ENCODE measurements at places on chromosomes 3 and 15.

DNA sequence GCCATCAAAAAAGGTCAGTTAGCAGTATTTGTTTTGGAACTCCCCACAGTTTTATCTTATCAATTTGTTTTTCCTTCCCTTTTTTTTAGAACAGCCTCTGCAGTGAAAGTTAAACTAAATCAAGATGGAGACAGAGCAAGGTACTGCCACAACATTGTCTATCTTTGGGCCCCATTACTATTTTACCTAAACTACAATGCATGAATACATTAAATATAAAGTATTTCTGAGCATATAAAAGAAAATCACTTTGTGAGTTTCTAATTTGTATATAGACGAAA lies 139.5 kb downstream of the MEIS2 start:
- DNase-seq: no peak

DNA sequence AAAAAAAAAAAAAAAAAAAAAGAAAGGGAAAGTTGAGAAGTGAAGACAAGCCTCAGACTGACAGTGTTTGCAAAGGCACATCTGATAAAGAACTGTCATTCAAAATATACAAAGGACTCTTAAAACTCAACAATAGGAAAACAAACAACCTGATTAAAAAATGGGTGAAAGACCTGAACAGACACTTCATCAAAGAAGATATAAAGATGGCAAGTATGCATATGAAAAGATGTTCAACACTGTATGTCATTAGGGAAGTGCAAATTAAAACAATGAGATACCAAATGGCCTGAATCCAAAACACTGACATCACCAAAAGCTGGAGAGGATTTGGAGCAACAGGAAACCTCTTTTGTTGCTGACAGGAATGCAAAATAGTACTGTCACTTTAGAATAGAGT lies 48.6 kb downstream of the MCCC1 start:
- no peak for DNase-seq

DNA sequence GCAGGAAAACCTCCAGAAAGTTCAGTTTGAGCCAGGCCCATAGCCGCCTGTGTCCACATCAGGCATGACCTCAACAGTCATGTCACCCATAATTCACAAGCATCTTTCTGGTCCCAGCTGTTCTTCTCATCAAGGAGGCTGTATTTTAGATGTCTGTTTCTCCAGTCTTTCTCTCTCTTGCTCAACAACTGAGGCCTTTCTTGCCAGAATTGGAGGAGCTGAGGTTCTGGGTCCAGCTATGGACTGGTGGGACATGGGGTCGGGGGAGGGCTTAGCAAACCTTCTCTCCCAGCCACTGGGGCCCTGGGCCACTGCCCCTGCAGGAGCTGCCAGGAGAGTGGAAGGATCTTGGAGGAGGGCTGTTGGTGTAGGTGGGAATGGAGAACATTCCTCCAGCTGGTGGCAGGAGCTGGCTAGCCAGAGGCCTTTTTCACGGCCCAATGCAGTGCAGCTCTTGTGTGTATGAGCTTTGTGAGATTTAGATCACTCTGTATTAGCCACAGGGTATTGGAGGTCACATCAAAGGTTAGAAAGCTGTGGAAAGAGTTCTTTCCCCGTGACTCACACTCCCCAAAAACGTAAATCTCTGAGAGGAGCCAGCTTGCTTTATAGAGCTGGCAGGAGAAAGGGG lies 23.5 kb downstream of the MAGEF1 start:
- no peak for DNase-seq

- DNase-seq: no peak
Observed at GRCh38 chr3:31754575-31755278, 222.0 kb downstream of the STT3B start.

- DNase-seq: no peak
Observed at GRCh38 chr3:186551387-186551786, 7.2 kb upstream of the CRYGS start.

GRCh38 chr3:3847994-3848922 lies 49.0 kb downstream of the LRRN1 start:
- DNase-seq: no peak

- no peak for DNase-seq
Observed at GRCh38 chr15:69643476-69643875, 190.9 kb downstream of the RPLP1 start.

DNA sequence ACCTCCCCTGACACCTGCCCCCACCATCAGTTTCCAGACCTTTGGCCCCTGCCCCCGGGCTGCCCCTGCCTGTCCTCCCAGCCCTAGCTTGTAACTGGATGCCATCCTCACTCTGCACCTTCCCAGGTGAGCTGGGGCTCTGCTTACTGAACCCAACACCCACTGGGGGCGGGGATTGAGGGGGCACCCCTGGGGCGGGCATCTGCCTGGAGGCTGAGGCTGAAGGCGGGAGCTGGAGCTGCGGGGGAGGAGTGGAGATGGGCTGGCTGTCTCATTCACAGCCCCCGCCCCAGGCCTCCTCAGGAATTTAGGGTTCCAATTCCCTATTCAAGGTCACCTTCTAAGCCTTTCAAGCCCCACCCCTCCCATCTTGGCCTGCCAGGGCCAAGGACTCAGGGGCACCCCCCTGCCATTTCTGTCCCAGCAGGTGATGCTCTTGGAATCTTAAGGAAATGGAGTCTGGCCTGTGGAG lies 17.7 kb downstream of the PIF1 start:
- DNase-seq: no peak

GRCh38 chr3:45978006-45978761 lies 17.4 kb downstream of the FYCO1 start:
- peak; percentile 30 for DNase-seq

DNA sequence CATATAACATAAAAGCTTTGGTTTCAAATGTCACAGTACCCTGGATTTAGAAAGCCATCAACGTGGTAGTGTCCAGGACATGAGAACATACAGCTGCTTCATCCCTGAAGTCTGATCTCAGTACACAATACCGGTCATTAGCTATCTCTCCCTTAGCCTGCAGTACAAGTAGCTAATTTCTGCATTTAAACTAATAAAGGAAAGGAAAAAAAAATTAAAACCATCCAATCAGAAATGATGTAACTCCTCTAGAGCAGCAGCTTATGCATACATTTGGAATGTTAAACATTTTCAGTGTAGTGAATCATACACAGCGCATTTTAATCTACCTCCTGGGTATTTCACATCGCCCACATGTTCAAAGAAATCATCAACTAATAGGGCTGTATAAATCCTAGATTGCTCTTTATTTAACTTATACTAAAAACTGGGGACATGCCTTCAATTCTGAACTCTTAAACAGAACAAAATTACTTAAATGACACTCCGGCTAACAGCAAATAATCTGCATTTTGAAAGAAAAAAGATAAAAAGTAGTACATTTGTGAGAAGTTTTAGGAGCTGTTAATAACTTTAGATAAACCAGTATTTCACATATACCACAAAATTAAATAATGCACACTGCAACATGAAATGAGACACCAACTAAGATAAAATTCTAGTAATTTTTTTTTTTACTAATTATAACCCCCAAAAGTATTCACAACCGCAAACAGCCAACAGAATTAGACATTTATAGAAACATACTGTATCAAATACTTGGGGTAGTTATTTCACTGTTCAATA lies 3.7 kb downstream of the IGF2BP2 start:
- DNase-seq: no peak

GRCh38 chr3:186890911-186891310 lies 39.4 kb upstream of the ST6GAL1 start:
- no peak for DNase-seq

DNA sequence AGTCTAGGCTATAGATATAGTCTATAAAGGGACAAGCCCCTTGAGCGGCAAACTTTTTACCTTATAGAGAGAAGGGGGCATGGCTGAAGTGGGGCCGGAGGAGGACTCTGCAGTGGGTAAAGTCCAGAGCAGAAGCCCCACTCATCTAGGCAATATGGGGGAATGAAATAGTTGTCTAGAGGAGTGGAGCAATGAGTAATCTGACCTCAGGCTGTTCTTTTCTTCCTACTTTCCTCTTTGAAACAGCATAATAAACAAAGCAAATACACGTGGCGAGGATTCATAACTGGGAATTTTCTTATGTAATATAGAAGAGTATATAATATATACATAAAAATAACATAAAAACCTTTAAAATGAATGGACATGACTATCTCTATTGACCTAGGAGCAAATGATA lies 546.4 kb upstream of the ZNF385D start:
- no peak for DNase-seq

DNA sequence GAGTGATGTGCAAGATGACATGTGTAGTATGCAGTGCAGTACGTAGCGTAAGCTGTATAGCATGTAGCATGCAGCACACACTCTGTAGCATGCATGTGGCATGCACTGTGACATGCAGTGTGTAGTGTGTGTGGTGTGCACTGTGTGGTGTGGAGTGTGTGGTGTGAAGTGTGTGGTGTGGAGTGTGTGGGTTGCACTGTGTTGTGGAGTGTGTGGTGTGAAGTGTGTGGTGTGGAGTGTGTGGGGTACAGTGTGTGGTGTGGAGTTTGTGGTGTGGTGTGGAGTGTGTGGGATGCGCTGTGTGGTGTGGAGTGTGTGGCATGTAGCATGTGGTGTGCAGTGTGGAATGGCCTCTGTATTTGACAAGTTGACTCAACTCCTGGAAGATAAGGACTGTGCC lies 39.2 kb downstream of the ROPN1B start:
- no peak for DNase-seq

DNA sequence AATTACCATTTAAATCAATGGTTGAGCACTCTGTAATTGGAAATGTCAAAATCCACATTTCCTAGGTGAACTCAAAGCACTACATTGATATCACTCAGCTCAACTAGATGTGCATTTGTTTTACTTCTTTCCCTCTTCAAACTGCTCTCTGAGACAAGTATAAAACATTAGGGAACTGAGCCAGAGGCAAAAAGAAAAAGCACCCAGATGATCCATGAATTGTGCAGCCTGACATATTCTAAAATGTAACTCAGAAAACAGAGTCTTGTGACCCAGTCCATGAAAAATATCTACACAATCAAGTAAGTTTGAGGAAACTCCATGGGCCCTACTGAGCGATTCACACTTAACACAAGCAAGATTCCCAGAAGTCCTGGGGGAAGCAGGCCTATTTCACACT lies 9.8 kb downstream of the SRGAP3 start:
- DNase-seq: no peak

DNA sequence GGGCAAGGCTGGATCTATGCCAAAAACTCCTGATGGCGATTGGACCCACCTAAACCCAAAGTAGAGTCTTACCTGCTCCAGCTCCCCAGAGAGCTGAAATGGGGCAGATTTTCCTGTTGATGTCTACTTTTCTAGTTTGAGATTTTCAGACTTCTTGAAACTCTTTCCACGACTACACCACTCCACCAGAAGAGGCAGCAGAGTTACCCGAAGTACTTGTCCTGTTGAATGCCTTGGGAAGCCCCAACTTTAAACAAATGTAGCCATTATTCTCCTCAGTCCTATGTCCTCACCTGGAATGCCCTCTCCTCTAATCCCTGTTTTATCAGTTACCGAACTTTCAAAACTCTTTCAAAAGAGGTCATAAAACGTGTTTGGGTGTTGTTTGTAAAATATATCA lies 843.8 kb downstream of the VGLL3 start:
- no peak for DNase-seq

DNA sequence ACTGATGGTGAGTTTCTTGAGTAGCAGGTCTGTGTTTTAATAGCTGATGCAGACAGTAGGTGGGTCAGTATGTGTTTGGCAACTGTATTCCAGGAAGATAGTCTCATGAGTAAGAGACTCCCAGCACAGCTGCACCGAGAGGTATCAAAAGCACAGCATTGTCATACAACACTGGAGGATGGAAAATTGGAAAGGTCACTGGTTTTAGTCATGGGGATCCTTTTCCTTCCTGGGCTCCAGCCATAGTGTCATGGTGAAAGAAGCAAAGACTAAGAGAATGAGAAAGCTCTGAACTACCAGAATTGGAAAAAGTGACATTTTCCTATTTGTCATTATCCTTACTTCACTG lies 61.5 kb downstream of the P3H2 start:
- DNase-seq: no peak

GRCh38 chr15:94348084-94348483 lies 116.7 kb downstream of the MCTP2 start:
- DNase-seq: no peak

DNA sequence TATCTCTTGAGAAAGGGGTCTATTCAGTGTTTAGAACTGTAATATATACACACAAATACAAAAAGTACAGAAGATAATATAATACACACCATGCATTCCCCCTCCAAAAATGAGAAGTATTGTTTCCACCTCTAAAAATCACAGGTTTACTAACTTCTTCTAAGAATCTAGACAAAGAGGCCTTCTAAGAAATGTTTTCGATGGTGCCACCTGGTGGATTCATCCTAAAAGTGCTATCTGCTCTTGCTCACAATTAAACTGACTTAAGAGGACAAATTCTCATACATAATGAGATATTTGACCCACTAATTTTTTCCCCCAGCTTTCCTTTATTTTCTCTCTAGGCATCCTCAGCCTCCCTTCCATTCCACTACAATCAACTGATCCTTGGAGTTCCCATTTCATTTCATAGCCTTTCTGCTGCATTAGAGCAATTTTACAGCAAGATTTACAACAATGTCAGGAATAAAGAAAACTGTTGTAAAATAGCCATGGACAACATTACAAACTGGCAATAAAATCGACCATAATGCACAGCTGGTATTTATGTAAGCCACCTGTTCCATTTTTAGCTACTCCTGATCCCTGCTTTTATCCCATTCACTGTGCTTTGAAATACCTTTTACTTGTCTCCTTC lies 124.6 kb downstream of the ARRDC4 start:
- DNase-seq: no peak

GRCh38 chr3:59882746-59883145 lies 832.9 kb upstream of the CFAP20DC start:
- DNase-seq: no peak

- no peak for DNase-seq
Observed at GRCh38 chr3:194265996-194266964, 84.8 kb downstream of the CPN2 start.

DNA sequence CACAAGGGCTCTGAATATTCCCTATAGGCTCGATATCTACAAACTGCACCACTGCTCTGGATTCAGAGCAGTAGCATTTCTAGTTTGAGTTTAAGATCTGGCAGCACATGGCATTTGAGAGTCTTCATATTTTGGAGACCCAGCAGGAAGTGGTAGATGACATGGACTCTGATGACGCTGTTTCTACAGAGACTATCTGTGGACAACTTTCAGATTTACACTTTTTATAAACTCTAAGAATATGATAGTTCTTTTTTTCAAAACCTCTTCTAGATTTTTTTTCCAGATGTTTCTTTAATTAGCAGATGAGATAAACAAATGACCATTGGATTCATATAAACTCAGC lies 35.8 kb downstream of the ARMC8 start:
- no peak for DNase-seq

- no peak for DNase-seq
Observed at GRCh38 chr3:178072391-178073305, 463.6 kb upstream of the KCNMB2 start.

DNA sequence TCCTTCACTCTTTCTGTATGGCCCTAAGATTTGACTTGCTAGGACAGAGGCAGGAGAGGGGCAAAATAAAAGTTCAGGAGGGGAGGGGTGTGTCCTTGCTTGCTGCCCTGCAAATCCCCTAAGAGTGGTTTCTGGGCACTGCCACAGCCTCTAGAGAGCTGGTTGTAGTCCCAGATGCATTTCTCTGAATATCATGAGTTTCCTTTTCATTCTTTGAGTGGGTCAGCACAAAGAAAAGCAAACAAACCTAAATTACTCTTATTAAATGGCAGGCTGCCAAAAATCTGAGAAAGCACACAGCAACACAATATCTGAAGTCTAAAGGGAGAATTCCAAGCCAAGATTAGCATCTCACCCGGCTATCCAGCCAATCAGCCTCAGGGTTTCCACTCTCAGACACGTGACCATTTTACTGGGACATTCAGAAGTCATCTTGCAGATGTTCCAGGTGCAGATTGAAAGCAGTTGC lies 919.3 kb downstream of the TUSC7 start:
- DNase-seq: no peak

- DNase-seq: no peak
Observed at GRCh38 chr3:30467596-30468238, 138.7 kb upstream of the TGFBR2 start.

Measured in stimulated activated CD4-positive, alpha-beta T cell treated with anti-CD3 and anti-CD28 coated beads, Interleukin-4, amount 100 ng/mL, for 4 hours (primary cell).